ENCODE measurements at places on chromosomes 7 and 10.

- DNase-seq, result no peak
Observed at GRCh38 chr10:47255033-47255813, 44.8 kb upstream of the GDF10 start.

DNA sequence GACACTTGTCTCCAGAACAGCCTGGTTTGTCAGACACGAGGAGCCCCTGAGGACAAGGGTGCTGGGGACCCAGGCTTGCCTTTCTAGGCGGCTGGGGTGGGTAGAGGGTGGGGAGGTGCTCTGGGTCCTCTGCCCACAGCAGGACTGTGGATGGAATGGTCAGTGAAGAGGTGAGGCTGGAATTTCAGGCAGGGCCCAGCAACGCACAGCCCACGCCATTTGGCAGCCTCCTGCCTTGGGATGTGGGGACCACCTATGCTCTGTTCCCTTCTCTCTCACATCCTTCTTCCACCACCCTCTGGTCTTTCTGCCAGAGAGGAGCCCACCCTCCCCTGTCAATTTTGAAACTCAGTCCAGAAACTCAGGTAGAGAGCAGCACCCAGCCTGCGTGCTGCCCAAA lies 103.2 kb downstream of the CXCL12 start:
- no peak for DNase-seq

DNA sequence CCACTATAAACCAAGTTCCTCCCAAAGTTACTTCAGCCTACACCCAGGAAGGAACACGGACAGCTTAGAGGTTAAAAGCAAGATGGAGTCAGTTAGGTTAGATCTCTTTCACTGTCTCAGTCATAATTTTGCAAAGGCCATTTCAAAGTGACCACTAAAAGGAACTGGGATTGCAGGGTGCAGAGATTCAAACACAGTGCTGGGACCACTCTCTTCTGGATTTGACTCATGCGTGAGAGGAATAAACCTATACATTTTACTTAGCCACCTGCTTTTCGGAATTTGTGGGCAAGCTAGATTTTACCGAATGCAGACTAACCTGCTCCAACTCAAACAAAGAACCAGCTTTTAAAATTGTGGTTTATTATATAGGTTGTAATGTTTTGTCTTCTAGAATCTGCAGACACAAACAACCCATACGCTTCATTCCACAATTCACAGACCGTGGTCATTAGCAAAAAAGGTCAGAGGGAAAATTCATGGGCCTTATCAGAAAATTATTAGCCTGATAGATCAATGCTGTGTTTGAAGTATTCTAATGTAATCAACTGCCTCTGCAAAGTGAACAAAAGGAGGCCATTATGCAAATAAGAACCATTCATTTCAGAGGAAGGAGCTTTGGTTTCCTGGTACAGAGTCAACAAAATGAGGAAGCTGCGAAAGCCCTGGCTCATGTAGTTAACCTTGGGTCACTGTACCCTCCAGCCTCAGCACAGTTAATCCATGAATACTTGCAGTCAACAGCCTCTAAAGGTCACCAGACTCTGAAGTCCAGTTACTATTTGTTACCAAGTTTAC lies 342.7 kb upstream of the KLF6 start:
- no peak for DNase-seq

DNA sequence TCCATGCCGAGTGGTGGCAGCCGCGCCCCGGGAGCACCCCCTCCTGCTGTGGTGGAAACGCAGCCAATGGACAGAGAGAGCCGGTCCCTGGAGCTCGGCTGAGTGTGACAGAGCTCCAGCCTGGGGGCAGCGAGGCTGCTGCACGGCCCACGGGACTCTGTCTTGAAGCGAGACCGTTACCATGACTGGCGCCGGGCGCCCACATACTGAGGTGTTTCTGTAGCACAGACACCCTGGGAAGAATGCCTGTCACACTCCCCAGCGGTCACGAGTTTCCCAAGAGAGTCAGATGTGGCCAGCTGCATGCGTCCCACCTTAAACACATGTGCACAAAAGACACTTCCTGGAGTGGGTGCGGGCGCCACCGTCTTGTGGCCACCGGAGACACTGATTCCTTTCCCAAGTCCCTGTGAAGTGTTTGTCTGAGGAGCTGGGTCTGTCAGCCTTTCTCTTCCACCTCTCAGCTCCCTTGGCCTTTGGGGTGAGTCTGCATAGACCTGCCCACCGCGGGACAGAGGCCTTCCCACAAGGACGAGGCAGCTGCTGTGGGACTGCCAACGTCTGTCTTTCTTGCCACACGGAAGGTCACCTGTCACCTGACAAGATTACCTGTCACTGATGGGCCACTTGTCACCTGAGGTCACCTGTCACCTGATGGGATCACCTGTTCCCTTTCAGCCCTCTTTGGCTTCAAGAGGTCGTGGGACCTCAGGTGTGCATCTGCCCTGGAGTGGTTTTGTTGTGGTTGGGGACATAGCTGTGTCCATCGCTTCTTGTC lies 94.6 kb downstream of the DNAJB6 start:
- no peak for DNase-seq

- no peak for DNase-seq
Observed at GRCh38 chr10:49572594-49573114, 33.7 kb upstream of the ERCC6 start.

DNA sequence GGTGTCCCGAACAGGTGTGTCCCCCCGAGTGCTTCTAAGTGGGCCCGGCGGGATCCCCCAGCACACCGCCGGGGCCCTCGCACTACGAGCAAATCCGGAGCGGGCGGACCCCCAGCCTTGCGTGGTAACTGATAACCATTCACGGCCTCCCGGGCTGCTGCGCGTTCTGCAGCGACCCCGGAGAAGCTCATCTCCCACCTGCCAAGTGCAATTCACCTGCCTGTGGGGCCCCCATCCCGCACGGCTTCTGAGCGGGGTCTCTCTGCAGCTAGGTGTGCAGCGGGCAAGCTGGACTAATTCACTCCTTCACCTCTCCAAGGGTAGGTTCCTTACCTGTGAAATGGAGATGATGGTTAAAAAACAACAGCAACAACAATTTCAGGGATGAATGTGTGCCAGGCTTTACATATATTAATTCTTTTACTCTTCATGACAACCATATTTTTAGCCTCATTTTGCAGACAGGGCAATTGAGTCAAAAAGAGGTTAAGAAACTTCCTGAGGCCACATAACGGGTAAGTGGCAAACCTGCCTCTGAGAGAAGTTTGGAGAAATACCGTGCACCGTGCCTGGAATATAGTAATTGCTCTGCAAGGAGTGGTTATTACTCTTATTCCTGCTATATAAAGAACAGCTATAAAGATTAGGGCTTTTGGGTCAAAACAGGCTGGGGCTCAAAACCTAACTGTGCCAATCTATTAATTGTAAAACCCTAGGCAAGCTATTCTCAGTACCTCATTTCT lies 652 bp upstream of the PODXL start:
- peak; percentile 27 for DNase-seq

DNA sequence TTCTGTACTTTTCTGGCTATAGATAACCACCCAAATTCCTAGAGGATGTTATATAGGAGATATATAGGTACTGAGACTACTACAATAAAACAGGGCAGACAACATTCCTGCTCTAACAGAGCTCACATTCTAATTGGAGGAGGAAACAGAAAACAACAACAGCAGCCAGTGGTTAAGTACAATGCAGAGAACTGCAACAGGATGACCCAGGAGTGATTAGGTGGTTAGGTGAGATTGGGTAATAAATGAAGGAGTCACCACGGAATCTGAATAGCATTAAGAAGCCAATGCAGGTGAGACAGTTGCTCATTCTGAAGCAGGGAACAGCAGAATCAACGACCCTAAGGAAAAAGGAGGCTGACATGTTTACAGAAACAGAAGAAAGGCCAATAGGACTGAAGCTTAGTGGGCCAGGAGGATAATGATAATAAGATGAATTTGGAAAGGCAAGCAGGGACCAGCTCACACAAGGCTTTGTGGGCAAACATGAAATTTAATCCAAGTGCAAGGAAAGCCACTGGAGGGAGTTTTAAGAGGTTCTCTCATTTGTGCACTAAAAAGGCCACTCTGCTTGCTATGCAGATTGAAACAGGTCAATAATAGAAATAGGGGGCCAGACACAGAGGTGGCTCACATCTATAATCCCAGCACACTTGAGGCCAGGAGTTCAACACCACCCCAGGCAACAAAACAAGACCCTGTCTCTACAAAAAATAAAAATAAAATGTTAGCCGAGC lies 16.9 kb upstream of the REEP3 start:
- peak; percentile 18 for DNase-seq

DNA sequence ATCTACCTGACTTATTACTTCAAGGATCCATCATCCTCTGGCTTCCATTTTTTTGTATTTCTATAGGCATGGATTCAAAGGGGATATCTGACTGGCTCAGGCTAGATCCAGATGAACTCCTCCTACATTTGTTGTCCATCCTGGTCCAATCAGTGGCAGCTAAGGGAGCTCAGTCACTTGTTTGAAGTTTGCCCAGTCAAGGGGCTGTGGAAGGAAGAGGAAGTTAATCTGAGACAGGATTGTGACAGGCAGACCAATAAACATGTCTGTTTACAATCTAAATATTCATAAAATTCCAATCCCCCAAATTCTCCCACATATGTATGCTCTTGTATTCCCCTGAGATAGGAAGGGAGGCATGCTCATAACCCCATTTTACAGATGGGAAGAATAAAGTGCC lies 48.7 kb downstream of the CAV1 start:
- no peak for DNase-seq

DNA sequence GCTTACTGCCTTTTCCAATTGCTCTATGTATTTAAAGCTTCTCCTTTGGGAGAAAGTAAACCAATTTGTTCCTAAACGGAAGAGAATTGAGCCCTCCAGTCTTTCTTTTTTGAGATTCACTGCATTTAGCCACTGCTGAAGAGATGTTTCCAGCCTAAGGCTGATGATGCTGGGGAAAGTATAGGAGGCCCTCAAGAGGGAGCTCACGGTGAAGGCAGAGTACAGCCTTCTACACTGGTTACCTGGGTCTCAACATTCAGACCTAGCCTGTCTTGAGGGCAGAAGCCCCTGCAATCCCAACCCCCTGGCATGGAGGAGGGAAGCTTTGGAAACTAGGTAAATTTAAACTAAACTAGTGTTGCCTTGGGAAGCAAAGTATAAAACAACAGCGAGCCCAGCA lies 316.7 kb upstream of the TPK1 start:
- DNase-seq, result peak; percentile 21

DNA sequence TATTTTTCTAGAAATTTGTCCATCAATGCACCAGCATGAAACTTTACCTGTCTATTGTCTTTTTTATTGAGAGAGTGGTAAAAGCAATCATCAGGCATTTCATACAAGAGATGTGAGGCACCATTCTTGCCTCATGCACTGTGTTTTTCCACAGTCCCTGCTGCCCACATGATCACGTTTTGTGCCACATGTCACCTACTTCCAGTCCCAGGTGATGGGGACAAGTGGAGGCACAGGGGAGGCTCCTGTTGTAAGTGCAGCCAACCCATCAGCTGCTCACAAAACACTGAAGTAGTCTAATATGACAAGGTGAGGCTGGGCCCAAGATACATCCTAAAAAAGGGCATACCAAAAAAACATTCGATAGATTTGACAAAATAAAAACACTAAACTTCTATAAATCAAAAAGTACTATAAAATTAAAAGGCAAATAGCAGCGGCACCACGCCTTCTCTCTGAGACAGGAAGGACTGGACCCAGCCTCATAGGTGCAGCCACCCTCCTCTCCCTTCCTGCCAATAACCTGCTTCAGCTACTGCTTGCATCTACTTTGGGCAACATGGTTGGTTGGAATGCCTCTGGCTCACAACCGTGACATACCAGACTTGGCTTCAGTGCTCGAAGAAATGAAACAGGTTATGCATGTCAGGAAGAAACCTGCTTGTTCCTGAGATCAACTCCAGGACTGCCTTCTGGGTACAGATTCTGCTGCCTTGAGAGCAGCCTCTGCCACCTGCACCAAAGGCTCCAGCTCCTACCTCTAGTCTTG lies 2.3 kb downstream of the ZC3HAV1L start:
- DNase-seq, result no peak

GRCh38 chr10:61503051-61503450 lies 49.9 kb upstream of the TMEM26 start:
- DNase-seq, result no peak

- no peak for DNase-seq
Observed at GRCh38 chr7:137878333-137878961, 31.7 kb upstream of the DGKI start.

GRCh38 chr10:71133710-71134686 lies 78.4 kb upstream of the UNC5B start:
- DNase-seq, result no peak

- no peak for DNase-seq
Observed at GRCh38 chr7:103632005-103632639, 186.1 kb upstream of the SLC26A5 start.

DNA sequence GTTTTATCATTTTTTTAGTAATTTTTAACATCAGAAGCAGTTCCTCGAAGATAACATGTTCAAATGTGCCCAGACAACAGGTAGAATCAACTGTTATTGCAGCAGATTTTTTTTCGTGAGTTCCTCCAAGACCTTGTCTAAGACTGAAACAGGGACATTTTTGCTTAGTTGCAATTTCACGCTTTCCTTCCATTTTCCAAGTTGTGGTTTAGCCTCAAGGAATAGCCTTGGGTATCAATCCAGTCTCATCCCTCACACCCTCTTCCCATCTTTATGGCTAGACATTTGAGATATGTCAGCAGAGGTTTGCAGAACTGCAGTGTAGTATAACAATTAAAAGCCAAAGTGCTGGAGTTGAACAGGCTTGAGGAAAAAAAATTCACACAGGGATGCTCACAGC lies 152.5 kb downstream of the SORCS1 start:
- DNase-seq, result no peak

DNA sequence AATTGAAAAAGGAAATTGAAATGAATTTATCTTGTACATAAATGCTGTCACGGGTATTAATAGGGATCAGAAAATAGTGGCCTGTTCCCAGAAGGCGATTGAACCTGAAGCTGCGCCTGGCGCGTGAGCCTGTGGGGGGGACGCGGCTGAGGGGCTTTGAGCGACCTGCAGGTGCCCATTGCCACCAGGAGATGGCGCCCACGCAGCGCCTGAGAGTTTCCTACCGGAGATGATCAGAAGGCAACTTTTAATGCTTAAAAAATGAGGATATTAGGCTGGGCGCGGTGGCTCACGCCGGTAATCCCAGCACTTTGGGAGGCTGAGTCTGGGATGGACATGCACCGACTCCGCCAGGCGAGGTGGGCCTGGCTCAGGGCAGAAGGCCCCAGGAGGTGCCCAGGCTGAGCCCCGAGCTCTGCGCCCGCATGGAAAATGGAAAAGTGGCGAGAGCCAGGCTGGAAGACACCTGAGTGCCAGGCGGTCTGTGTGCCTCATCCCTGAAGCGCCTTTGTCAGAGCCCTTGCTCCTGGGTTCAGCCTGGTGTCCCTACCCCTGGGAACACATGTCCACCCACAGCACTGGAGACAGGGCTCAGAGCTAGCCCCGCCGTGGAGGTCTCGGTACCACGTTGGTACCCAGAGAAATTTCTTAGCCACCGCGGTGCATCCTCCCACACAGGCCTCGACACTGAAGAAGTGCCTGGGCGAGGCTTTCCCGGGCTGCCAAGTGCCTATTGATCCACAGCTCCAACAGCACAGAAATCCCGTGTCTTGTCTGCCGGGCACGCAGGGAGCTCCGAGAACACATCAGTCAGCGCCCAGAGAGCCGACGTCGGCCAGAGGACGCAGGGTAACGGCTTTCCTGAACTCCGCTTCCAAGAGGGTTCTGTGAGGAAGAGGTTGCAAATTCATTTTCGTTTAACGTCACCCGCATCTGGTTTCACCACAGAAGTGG lies 117.4 kb downstream of the INPP5A start:
- DNase-seq, result peak; percentile 12

GRCh38 chr7:11668727-11669126 lies 163.3 kb downstream of the THSD7A start:
- DNase-seq, result no peak
